ENCODE measurements at places on chromosomes 12 and 14.
A peak's percentile ranks its signal among the peaks of the same experiment; 100 is the strongest.

DNA sequence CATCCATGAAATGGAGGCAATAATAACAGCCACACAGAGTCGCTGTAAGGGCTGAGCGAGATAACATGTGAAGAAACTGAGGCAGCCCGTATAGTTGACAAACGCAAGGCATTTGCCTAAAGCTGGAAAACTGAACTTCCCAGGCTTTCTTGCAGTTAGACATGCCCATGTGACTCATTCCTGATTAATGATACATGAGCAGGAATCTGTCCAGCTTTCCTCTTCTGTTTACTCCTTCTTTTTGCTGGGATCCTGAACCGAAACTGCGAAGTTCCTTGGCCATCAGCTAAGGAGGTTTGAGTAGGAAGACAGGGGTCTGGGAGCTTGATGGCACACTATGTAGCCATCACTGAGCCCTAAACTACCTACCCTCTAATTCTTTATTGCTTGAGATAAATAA is 52.2 kb downstream of the ST8SIA1 start:
- no peak for DNase-seq

DNA sequence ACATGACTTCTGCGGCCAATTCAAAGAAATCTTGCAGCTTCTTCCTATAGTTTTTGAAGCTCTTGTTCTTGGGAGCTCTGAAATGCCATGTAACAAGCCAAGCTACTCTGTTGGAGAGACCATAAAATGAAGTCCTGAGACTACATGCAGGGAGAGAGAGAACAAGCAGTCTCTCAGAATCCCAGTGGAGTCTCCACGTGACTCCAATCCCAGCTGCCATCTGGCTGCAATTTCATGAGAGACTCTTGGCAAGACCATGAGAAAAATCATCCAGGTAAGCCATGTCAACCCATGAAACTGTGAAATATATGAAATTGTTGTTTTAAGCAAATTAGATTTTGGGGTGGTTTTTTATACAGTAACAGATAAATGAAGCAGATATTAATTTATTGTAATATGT is 54.4 kb downstream of the KLRG1 start:
- no peak for DNase-seq

DNA sequence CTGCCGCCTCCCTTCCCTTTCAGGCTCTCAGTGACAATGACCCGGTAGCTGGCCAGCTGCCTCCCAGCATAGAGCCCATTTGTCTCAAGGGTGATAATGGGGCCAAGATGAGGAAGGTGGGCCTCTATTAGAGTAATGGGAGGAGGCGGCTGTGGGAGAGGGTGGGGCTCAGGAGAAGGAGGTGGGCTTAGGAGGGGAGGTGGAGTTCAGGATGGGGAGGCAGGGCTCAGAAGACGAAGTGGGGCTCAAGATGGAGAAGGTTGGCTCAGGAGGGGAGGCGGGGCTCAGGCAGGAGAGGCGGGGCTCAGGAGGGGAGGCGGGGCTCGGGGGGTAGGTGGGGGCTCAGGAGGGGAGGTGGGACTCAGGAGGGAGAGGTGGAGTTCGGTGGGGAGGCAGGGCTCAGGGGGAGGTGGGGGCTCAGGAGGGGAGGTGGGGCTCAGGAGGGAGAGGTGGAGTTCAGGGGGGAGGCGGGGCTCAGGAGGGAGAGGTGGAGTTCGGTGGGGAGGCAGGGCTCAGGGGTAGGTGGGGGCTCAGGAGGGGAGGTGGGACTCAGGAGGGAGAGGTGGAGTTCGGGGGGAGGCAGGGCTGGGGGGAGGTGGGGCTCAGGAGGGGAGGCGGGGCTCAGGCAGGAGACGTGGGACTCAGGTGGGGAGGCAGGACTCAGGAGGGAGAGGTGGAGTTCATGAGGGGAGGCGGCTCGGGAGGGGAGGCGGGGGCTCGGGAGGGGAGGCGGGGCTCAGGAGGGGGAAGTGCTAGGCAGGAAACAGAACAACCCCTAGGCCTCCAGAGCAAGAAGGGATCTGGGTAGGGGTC is 36.8 kb downstream of the IQSEC3 start:
- no peak for DNase-seq

GRCh38 chr12:91551927-91552326 is 369.3 kb upstream of the DCN start:
- DNase-seq: no peak

GRCh38 chr14:22955702-22956569 is 954 bp downstream of the HAUS4 start:
- no peak for DNase-seq

GRCh38 chr12:95848575-95849388 is 10.0 kb upstream of the SNRPF start:
- DNase-seq: no peak

DNA sequence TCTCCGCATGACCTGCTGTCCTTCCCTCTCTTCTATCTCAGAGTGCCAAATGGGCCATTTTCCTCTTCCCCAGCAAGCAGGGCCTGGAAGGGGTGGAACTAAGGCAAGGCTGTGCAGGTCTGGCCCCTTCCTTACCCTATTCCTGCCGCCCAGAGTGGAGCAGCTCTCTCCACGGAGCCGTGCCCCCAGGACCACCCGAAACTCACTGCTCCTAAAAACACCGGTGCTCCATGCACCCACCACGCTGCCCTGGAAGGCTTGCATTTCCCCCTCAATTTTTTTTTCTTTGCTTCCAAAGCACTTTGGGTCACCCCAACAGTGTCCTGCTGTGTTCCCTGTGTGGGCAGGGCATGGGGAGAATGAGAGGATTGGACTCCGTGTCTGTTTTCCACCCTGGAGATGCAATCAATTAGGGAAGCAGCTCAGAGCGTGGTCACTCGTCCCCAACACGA is 48.5 kb upstream of the MEG3 start:
- no peak for DNase-seq

GRCh38 chr12:18427520-18427919 is 166.2 kb downstream of the PIK3C2G start:
- DNase-seq: no peak

GRCh38 chr12:55708695-55709233 is 1.1 kb upstream of the ITGA7 start:
- DNase-seq: no peak

DNA sequence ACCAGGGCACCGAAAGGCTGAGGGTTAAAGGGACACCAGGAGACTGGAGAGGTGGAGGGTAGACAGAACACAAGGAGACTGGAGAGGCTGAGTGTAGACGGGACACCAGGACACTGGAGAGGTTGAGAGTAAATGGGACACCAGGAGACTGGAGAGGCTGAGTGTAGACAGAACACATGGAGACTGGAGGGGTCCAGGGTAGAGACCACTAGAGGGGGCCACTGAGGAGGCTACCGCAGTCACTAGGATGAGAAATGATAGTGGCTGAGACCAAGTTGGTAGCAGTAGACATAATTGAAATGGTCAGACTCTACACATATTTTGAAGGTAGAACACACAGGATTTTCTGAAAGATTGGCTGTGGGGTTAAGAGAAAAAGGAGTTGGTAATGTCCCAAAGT is 68.2 kb downstream of the PAH start:
- no peak for DNase-seq

DNA sequence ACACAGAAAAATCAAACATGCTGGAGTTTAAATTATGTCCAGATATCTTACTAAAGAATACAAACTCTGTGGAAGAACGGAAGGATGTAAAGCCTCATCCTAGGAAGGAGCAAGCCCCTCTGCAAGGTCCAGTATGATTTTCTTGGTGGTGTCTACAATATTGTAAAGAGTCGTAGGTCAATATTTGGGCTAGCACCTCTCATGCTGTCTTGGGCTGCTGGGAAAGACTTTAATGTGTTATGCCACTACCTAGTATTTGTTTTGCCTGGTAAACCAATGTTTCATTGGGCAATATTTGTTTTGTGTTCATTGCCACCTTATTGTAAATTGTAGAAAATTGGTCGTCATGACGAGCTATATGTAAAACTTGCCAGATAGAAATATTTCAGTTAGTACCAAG is 26.6 kb downstream of the RESF1 start:
- no peak for DNase-seq

DNA sequence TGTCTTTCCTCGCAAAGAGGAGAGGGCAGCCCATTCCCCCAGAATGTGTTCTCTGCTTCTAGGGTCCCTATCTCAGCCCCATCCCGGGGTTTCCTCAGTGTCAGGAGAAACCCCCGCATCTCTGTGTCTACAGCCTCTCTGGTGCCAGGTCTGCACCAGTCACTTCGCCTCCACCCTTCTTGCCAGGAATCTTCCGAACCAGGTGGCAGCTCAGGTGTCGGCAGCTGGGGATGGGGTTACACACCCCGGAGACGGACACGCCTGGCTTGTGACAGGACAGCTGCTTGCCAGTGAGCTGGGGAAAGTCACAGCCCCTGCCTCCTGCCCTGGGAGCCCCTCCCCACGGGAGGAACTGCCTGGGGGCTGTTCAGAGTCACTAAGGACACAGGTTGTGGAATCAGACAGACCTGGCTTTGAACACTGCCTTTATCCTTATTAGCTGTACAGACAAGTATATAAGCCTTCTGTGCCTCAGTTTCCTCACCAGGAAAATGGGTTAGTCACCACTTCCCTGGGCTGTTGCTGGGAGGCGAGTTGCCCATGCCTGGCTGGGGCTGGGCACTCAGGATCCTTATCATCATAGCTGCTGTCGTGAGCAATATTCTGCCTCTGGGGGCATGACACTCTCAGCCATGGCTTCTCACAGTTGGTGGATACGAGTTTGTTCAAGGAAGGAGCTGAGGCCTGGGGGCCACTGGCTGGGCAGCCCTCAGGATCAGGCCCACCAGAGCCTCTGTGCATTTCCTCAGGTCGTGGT is 10.8 kb downstream of the HIP1R start:
- no peak for DNase-seq

- DNase-seq: no peak
Observed at GRCh38 chr14:90742252-90742651, 74.0 kb downstream of the TTC7B start.

GRCh38 chr12:75457191-75457590 is 23.4 kb upstream of the GLIPR1 start:
- no peak for DNase-seq

GRCh38 chr14:99333841-99334635 is 62.0 kb upstream of the BCL11B start:
- no peak for DNase-seq

- no peak for DNase-seq
Observed at GRCh38 chr14:100694579-100695422, 31.9 kb upstream of the DLK1 start.

DNA sequence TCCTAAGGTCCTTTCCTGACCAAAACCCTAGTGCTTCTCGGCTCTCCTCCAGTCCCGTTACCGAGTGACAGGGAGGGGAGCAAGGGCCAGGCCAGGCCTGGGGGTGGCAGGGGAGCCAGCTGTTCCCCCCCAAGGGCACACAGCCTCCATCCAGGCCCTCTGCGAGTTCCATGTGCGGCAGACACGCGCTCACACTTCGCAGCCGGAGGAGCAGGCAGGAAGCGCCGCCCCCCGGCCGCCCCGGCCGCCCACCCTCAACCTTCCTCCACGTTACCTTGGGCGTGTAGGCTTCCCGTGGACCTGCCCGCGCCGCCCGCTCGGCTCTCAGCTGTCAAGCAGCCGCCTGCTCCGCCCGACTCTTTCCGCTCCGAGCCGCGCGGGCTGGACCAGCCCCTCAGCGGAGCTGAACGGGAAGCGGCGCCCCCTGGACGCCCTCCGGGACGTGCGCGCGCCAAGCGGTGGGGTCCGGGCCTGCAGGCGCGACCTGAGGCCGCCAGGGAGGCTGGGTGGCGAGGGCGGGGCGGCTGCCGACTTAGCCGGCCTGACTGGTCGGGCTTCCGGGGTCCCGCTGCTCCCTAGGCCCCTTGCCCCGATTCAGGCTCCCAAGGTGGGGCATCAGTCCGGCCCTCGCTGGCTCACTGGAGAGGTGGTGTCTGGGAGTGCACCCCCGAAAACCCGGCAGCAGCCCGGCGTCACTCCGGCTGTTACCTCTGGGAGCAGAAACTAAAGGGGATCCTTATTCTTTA is at the start of gene CRACR2A:
CRACR2A (minus strand) TSS at position 369 of the 746 bp plus-strand sequence. CDS start 56,110 bp downstream, outside the sequence.
- DNase-seq: peak; percentile 64

GRCh38 chr14:83164591-83164990 is 1630.9 kb upstream of the SEL1L start:
- no peak for DNase-seq

DNA sequence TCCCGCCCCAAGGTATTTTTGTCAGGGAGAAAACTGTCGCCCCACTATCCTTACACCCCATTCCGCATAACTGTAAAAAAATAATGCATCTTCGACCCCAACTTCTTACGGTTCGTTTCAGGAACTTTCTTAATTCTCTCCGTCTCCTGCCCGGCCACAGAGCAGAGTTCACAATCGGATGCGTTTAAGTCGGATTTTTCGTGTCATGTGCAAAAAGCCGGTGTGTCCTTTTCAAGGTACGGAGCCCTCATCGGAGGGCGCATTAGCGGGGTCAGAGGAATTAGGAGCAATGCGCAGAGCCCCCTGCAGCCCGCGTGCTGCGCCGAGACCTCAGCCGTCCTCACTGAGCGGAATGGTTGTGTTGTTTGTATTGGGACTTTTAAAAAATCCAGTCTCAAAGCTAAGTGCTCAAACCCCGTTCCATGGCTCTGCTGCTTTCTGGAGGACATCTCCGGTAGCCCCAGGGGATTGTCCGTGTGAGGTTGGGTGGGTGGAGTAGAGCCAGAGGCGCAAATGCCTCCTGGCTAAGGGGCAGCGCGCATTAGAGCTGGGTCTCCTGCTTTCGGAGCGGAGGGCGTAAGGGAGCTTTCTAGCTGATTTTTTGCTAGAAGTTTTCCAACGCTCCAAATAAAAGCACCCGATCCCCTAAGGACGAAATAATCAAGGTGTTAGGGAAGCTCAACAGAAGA is 3.9 kb upstream of the GSC start:
- DNase-seq: no peak

GRCh38 chr12:46458500-46459102 is 86.0 kb upstream of the SLC38A2 start:
- DNase-seq: no peak

DNA sequence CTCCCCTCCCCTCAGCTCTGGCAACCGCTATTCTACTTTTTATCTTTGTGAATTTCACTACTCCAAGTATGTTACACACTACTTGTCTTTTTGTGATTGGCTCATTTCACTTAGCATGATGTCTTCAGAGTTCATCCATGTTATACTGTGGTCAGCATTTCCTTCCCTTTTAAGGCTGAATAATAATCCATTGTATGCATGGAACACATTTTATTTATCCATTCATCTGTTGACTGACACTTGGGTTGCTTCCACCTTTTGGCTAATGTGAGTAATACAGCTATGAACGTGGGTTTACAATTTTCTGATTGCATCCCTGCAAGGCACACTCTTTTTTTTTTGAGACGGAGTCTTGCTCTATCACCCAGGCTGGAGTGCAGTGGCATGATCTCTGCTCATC is 53.0 kb upstream of the FUT8 start:
- DNase-seq: no peak

GRCh38 chr12:15131431-15131830 is 89.8 kb downstream of the RERG start:
- DNase-seq: no peak

DNA sequence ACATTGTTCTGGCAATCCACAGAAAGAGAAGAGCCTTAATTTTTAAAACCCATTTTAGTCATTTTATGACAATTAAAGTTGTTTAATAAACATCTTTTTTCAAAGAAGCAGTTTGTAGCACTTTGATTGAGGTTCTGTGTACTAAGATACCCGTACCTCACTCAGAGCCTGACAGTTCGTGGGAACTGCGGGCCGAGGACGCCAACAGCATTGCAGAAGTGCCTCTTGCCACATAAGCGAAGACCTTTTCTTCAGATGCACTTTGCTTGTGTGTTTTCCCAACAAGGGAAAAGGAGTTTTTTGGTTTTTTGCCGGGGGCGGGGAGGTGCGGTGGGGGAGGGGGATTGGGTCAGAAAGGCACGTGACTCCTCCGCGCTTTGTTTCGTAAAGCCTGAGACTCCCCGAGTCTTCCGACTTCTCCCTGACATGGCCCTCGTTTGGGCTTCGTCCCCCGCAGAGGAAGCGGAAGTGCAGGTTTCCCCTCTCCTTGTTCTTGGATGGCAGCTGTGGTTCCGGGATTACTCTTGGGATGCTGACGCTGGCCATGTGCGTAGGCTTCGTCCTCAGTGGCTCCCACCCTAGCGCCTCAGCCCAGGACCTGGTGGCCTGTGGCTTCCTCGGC is 70.8 kb downstream of the WDR20 start:
- no peak for DNase-seq

Measured in stimulated activated CD4-positive, alpha-beta T cell treated with anti-CD3 and anti-CD28 coated beads, Interleukin-1b, Interleukin-23, amount 100 ng/mL, for 1 hour (primary cell).